ENCODE measurements at places on chromosomes 7 and 10. TPM values are rescaled to one million over a fixed set of nuclear protein-coding genes. Genes with fewer than 3 reads are reported as not detected.

GRCh38 chr7:157557263-157557662, 220.5 kb downstream of the DNAJB6 start:
- DNase-seq: no peak
- H3K36me3 ChIP-seq: no peaks in the 10 kb centered on the region
- no peak overlapping the region for H3K4me3 ChIP-seq
- H3K4me1 ChIP-seq: peaks cover 2% of the 10 kb centered on the region
- H3K27me3 ChIP-seq: no peaks in the 10 kb centered on the region

The RBP4 gene
- polyA plus RNA-seq: 5,034 TPM

DNA sequence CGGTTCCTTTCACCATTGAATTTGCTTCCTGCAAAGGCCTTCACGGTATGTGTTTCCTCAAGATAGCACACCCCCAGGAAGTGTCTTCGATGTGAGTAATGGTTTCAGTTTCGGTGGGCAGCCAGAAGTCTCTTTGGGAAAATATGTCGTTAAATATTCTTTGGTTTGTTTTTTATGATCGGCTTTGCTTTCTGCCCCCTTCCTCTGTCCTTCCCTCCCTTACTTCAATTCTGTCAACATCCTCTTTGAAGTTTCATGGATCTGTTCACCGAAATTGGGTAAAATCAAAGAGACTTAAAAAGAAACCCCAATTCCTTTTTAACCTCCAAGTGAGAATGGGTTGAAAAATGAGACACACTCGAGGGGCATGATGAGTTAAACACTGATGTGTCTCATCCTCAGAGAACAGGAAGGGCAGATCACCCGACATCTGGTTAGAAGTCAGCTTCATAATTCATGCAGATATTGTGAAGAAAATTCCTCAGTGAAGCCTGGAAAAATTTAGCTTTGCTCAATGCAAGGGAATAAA, 170.8 kb upstream of the HABP2 start:
- H3K27ac ChIP-seq: peak overlapping the region; percentile 20
- H3K4me1 ChIP-seq: peaks cover 7% of the 10 kb centered on the region
- no peak overlapping the region for H3K4me3 ChIP-seq
- DNase-seq: no peak
- H3K27me3 ChIP-seq: no peaks in the 10 kb centered on the region

DNA sequence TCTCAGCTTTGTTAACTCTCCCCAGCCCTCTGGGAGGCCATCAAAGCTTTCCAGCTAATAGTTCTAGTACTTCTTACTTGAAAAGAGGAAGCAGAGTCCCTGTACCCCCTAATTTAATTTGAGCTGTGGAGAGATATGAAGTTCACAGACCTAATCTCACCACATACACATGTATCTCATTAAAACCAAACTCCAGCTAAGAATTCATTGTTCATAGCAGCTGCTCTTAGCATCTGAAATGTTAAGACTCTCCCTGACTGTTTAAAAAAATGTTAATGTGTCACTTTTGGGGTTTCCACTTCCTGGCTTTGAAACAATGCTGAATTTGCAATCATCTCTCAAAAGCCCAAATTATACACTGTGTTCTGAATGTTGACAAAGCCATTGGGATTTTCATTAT, 16.2 kb upstream of the MRC1 start:
- no peak overlapping the region for H3K4me3 ChIP-seq
- H3K36me3 ChIP-seq: no peaks in the 10 kb centered on the region
- no peak for DNase-seq
- no peak overlapping the region for H3K27ac ChIP-seq
- H3K27me3 ChIP-seq: no peaks in the 10 kb centered on the region
- no peaks in the 10 kb centered on the region for H3K4me1 ChIP-seq

The NRP1 gene
- 14.6 TPM for polyA plus RNA-seq

The ERVW-1 gene
- not detected for polyA plus RNA-seq

The SPOCK2 gene
- polyA plus RNA-seq: 0.76 TPM

The FANK1 gene
- not detected for polyA plus RNA-seq

The SLC39A12 gene
- polyA plus RNA-seq: not detected

The SMNDC1 gene
- polyA plus RNA-seq: 5.5 TPM

The EN2 gene
- polyA plus RNA-seq: not detected

The SAP25 gene
- 0.84 TPM for polyA plus RNA-seq

DNA sequence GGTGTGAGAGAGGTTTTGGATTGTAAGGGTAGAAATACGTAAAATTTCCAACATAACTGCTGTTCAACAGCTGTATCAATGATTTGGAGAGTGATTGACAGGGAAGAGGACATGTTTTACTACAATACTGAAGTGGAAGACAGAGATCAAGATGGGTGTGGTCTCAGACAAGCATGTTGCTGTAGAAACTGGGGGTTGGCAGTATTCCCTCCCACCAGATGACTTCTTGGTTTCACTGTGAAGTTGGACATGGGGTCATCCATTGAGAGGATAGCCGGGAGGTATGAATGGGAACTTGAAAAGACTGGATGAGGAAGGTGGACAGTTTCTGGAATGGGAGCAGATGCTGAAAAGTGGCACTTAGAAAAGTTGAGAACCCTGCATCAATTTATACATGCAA, 95.3 kb upstream of the HDAC9 start:
- no peaks in the 10 kb centered on the region for H3K36me3 ChIP-seq
- H3K4me1 ChIP-seq: no peaks in the 10 kb centered on the region
- H3K4me3 ChIP-seq: no peak overlapping the region
- no peak overlapping the region for H3K27ac ChIP-seq
- DNase-seq: no peak

DNA sequence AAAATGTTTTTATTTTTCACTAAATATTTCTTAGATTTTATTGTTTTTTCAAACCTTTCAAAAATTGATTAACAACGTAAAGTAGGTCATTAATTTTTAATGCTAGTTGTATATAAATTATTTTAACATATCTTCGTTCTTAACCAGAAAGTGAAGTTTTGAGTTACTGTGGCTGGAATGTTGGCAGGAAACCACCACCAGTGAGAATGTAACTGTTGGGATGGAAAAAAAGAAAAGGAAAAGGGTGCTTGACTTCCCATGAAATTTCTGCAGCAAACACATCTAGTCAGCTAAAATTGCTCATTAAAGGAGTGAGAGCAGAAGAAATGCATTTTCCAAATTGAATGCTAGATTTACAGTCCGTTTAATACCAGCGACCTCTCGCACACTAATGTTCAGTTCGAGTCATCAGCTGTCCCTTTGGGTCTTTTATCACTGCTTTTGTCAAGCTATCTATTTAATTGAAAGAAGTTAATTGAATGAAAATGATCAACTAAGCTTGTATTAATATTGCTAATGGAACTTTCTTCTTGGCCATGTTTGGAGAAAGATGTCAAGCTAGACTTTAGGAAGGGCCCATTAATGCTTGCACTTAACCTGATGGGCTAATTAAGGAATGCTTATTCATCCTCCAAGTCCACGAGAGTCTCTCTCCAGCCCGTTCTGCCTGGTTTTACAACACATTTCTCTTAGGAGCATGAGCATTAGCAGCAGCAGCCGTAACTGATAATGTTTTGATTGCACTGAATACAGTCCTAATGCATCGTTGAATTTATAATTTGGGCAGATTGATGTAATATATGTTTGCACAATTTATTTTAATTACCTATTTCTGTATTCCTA, 70.1 kb downstream of the UBE3C start:
- H3K4me3 ChIP-seq: no peak overlapping the region
- DNase-seq: no peak
- H3K27ac ChIP-seq: no peak overlapping the region
- no peaks in the 10 kb centered on the region for H3K27me3 ChIP-seq

DNA sequence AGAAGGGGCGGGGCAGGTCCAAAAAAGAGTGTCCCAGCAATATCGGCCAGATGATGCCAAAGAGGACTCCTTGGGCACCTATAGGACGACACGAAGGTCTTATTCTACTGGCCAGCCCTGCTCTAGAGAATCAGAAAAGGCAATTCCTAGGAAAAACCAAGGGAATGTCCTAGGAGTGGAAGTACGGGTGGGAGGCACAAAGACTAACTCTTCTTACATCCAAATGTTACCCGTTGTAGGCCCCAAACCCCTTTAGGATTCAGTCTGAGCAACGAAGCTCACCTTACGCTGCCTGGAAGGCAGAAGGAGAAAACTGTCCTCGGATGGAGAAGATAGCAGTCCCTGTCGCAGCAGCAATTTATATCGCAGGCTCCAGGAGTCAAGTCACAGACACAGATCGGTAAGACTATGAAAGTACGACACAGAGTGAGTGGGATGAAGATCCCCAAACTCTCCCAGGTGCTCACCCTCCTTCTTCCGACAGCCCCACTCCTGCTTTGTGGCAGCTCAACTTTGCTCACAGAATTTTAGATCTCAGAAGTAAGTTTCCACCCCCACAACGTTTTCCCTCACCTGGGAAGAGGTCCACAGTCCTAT, 558 bp downstream of the TCTN3 start:
- peaks cover 15% of the 10 kb centered on the region for H3K4me1 ChIP-seq
- no peak for DNase-seq
- peak overlapping the region; percentile 87 for H3K4me3 ChIP-seq
- H3K36me3 ChIP-seq: no peaks in the 10 kb centered on the region

The HDAC9 gene
- 1.3 TPM for polyA plus RNA-seq

GRCh38 chr10:121296881-121297585, 301.2 kb downstream of the FGFR2 start:
- no peak overlapping the region for H3K4me3 ChIP-seq
- H3K36me3 ChIP-seq: no peaks in the 10 kb centered on the region
- no peaks in the 10 kb centered on the region for H3K4me1 ChIP-seq
- no peak overlapping the region for H3K27ac ChIP-seq

The ZNF107 gene
- polyA plus RNA-seq: 1.0 TPM

DNA sequence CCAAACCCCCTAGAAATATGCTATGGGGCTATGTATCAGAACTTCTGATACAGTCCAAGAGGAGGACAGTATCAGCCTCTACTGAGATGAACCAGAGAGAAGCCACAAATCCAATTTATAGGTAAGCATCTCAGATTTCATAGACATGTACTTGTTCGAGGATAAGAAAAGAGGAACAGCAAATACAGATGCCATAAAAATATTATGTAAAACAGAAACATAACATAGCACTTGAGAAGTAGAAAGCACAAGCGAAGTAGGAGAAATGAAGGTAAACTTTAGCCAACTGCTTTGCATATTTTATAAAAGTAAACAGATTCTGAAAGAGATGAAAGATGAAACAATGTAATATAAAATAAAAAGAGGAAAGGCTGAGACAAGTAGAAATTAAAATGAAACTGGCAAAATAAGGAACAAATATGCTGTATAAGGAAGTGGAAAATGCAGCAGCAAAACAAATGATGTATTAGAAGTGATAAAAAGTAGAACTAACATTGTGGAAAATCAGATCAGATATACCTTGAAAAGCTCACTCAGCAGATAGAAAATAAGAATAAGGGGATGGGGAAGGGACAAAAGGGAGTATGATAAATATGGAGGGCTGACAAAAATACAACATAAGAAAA, 135.1 kb downstream of the SKAP2 start:
- no peak overlapping the region for H3K27ac ChIP-seq
- no peaks in the 10 kb centered on the region for H3K4me1 ChIP-seq
- no peak for DNase-seq
- no peak overlapping the region for H3K4me3 ChIP-seq
- H3K36me3 ChIP-seq: no peaks in the 10 kb centered on the region

The NEBL gene
- polyA plus RNA-seq: 0.22 TPM

- no peak overlapping the region for H3K4me3 ChIP-seq
- no peaks in the 10 kb centered on the region for H3K27me3 ChIP-seq
- DNase-seq: no peak
Measured at GRCh38 chr7:2904202-2904601, 60.1 kb upstream of the GNA12 start.

The GNG11 gene
- 11.1 TPM for polyA plus RNA-seq

DNA sequence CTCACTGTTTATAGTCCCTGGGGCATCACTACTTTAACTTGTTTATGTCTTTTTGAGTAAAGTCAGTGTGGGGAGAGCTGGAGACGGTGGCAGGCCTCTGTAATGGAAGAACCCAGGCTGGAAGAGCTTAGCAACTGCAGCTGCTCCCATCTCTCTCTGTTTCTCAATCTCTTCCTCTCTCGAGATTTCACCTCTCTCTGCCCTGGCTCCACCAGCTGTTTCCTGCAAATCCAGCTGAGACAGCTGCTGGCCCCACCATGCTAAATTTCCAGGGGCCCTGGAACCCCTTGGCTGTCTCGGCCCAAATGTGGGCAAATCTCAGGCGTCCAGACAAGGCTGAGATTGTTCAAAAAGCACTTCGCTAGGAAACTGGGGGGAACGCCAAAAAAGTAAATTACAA, 25.8 kb upstream of the SLF2 start:
- H3K27me3 ChIP-seq: peaks cover 11% of the 10 kb centered on the region
- no peak for DNase-seq
- no peaks in the 10 kb centered on the region for H3K36me3 ChIP-seq
- H3K4me3 ChIP-seq: no peak overlapping the region

GRCh38 chr7:5827755-5828154, 46.3 kb upstream of the RNF216 start:
- H3K27ac ChIP-seq: no peak overlapping the region
- no peaks in the 10 kb centered on the region for H3K27me3 ChIP-seq
- DNase-seq: peak; percentile 40
- no peaks in the 10 kb centered on the region for H3K4me1 ChIP-seq
- no peak overlapping the region for H3K4me3 ChIP-seq
- no peaks in the 10 kb centered on the region for H3K36me3 ChIP-seq

GRCh38 chr7:95601316-95601715, 5.0 kb upstream of the PDK4 start:
- no peak for DNase-seq
- no peaks in the 10 kb centered on the region for H3K27me3 ChIP-seq
- peaks cover 5% of the 10 kb centered on the region for H3K4me1 ChIP-seq
- no peak overlapping the region for H3K4me3 ChIP-seq
- H3K36me3 ChIP-seq: no peaks in the 10 kb centered on the region
- no peak overlapping the region for H3K27ac ChIP-seq

GRCh38 chr7:76358011-76358480, 745 bp downstream of the YWHAG start:
- no peaks in the 10 kb centered on the region for H3K27me3 ChIP-seq
- H3K27ac ChIP-seq: peak overlapping the region; percentile 97
- H3K36me3 ChIP-seq: peaks cover 2% of the 10 kb centered on the region
- DNase-seq: peak; percentile 66

DNA sequence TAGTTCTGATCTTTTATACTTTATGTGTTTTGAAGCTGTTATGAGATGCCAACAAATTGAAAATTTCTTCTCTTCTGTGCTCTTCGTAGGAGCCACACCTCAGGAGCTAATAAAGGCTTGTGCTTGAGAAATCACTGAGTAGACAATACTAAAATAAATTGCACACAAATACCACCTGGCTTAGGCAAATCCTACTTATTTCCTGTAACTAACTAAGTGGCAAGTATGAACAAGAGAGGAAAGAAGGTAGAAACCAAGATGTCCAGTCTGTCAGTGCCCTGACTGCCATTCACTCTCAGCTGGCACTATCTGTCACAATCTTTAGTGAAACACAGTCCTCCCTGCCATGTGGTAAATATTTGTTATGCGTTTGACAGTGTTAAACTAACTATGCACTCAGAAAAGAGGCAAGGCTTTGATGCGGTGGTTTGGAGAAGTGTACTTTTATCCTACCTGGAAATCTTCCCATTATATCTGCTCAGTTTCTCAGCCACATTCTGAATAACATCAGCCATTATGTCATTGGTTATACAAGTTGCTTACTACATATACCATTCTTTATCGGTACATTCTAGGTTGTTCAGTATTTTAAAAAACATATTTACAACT, 293.4 kb upstream of the VWC2 start:
- H3K4me1 ChIP-seq: no peaks in the 10 kb centered on the region
- no peaks in the 10 kb centered on the region for H3K27me3 ChIP-seq
- no peak overlapping the region for H3K27ac ChIP-seq
- no peaks in the 10 kb centered on the region for H3K36me3 ChIP-seq
- no peak for DNase-seq
- no peak overlapping the region for H3K4me3 ChIP-seq

The TUBB8 gene
- polyA plus RNA-seq: not detected

- no peak overlapping the region for H3K4me3 ChIP-seq
- H3K36me3 ChIP-seq: no peaks in the 10 kb centered on the region
- peak; percentile 31 for DNase-seq
- no peaks in the 10 kb centered on the region for H3K4me1 ChIP-seq
- no peak overlapping the region for H3K27ac ChIP-seq
- no peaks in the 10 kb centered on the region for H3K27me3 ChIP-seq
Measured at GRCh38 chr7:158834878-158835784, 5.8 kb upstream of the ESYT2 start.

All from liver (tissue), 10 donors.